Mesenteric fat pad (tissue), 1 donor: ENCODE measurements at places on chromosomes 11 and 22. TPM values are rescaled to one million over a fixed set of nuclear protein-coding genes. Genes with fewer than 3 reads are reported as not detected.

STX3 gene
- 24.9 TPM for total RNA-seq

GRCh38 chr11:121063728-121064127, 37.3 kb upstream of the TECTA start:
- DNase-seq = no peak

DNA sequence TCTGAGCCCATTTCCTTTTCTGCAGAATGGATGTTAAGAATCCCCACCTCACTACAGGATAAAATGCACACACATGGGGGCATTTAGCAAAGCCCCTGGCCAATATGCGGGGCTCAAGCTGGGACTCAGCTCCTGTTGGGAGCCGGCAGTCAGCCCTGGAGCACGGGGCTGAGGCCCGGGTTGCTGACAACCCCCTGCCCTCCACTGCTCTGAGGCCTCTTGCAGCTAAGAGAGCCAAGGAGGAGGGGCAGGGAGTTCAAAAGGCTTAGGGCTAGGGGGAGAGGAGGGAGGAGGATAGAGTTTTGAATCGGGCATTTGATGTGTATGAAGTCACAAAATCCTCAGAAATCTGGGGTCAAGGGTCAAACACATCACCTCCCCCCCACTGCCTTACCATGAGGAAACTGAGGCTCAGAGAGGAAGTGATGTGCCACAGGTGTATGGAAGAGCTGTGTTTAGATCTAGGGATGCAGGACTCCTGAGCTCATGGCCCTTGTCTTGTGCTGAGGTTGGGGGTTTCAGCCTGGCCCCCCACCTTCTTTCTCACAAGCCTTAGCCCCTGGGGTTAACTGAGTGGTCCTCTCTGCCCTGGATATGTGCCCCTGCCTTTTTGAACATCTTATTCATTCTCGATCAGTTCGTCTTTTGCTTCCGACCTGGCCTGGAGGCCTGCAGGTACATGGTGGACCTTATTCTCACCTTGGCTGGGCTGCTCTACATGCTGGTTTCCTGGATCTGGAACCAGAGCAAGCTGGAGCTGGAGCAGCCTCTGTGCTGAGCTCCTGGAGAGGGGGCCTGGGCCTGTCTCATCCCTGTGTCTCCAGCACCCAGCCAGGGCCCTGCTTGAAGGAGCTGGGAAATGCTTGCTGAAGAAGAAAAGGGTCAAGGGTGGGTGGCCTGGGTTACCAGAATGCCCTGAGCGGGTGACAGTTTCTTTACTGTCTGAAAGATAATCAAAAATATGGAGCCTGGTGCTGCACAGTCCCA, 80.3 kb downstream of the LRRC32 start:
- DNase-seq = no peak

GRCh38 chr22:48717076-48717810, 1110.4 kb downstream of the BRD1 start:
- DNase-seq = no peak

GUCY1A2 gene
- 6.9 TPM for total RNA-seq

GRCh38 chr11:79439886-79440570, 802 bp downstream of the TENM4 start:
- no peak for DNase-seq

DNA sequence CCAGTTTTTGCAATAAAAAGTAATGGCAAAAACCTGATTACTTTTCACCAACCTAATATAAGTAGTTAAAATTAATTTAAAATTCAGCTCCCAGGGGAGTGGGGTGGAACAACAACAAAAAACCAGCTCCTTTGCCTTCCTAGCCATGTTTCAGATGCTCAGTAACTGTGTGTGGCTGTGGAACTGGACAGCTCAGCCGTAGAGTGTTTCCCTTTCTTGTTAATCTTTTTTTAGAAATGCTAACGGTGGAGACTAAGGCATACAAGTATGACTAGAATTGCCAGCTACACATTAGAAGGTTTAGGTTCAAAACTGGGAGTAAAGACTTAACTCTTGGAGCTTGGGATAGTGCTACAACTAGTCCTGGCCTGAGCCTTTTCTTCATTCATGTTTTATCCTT, 45.0 kb downstream of the PPP6R3 start:
- DNase-seq = no peak

DNA sequence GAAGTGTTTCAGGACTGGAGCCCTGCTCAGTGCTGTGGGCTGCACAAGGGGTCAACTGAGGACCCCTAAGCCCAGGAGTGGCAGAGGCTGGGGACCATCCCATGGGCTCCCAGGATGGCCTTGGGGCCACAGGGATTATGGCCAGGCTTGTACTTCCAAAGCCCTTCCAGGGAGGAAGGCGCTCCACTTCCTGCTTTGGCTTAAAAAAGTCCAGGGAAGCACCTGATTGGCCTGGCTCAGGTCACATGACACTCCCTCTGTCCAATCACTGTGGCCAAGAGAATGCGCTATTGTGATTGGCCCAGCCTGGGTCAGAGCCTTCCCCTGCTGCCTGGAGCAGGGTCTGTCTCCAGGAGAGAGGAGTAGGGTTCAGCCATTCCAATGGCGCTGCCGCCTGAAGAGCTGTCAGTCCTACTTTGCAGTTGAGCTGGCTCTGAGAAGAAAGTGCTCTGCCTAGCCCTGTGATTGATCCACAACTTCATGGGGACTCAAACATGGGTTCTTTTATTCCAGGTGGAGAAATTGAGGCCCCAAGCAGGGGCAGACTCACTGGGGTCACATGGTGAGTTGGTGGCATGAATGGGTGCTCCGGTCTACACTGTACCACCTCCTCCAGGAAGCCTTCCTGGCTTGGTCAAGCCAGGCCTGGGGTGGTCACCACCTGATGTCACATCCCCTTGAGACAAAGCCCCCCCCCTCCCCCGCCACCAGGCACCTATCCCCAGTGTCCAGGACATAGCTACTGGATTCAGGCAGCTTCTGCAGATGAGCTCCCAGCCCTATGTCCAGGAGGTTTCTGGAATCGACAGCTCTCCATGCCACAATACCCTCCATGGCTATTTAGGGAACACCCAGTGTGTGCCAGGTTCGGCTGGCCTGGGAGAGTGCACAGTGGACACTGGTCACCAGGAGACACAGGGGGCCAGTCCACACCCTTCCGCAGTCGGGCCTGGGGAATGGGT, 48.2 kb downstream of the RTN4R start:
- DNase-seq = no peak

DNA sequence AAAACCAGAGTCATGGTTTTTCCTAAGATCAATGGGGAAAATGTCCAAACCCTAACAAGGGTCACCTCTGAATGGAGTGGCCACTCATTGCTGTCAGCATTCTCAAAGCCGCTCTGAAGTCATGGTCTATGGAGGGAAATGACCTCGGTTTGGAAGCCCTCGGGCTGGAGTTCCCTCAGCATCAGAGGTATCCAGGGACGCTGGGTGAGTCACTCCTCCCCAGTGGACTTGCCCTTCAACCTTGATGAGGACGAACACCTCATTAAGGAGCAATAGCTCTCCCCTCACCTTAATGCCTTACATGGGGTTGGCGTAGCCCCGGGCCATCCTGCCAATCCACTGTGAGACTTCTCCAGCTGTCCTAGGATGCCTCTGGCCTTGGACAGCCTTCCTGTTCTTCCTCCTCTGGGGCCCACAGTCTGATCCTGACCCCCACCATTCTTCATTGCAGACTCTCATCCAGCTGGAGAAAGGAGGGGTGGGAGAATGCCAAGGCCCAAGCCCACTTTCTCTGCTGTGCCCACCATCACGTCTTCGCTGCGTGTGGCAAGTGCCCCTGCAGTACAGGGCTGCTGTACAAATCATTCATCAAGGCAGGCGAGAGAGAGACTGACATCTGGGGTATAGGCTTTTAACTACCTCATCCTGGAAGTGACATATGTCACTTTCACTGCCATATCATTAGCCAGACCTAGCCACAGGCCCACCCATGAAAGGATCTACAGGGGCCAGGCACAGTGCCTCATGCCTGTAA, 25.4 kb upstream of the MYH9 start:
- DNase-seq = no peak

TESMIN gene
- 0.55 TPM for total RNA-seq

WT1 gene
- total RNA-seq = 8.5 TPM

DNA sequence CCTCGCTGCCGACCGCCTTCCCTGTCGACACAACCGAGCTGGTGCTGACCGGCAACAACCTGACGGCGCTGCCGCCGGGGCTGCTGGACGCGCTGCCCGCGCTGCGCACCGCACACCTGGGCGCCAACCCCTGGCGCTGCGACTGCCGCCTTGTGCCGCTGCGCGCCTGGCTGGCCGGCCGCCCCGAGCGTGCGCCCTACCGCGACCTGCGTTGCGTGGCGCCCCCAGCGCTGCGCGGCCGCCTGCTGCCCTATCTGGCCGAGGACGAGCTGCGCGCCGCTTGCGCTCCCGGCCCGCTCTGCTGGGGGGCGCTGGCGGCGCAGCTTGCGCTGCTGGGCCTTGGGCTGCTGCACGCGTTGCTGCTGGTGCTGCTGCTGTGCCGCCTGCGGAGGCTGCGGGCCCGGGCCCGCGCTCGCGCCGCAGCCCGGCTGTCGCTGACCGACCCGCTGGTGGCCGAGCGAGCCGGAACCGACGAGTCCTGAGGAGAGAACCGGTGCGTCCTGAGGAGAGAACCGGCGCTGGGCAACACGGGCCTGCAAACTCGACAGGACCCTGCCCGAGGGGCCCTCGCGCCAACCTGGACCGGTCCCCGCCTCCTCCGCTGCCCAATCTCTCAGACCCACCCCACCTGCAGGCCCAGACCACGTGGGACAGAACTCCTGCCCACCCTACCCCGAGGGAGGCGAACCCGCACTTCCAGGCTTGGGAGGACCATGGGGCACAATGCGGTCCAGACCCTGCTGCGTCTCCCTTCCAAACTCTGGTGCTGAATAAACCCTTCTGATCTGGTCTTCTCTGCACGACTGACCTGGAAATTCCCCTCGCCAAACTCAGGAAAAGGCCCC, 866 bp downstream of the GP1BB start:
- no peak for DNase-seq

DNA sequence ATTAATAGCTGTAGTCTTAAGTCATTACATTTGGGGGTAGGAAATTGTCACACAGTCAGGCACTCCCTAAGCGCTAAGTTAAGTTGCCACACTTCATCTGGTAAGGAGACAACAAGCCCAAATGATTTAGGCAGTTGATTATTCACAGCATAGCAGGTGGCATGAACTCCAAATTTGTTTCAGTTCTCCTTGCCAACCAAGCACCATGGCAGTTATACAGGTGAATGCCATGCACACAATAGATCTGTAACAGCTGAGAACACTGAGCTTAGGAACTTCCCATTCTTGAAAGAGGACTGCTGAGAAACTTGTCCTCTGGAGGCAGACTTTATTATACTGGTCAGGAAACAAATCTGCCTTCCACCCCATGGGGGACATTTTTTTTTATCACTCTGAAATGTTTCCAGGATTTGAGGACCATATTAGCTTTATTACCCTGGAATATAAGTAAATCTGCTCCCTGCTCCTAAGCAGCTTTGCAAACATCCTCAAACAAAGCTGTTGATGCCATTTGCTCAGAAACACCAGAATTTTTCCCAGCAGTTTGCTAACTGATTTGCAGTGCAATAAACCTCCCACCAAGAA, 5.1 kb upstream of the INTS4 start:
- DNase-seq = no peak

- DNase-seq = peak; percentile 87
Observed at GRCh38 chr11:130145975-130146776, 13.4 kb upstream of the ST14 start.

DNA sequence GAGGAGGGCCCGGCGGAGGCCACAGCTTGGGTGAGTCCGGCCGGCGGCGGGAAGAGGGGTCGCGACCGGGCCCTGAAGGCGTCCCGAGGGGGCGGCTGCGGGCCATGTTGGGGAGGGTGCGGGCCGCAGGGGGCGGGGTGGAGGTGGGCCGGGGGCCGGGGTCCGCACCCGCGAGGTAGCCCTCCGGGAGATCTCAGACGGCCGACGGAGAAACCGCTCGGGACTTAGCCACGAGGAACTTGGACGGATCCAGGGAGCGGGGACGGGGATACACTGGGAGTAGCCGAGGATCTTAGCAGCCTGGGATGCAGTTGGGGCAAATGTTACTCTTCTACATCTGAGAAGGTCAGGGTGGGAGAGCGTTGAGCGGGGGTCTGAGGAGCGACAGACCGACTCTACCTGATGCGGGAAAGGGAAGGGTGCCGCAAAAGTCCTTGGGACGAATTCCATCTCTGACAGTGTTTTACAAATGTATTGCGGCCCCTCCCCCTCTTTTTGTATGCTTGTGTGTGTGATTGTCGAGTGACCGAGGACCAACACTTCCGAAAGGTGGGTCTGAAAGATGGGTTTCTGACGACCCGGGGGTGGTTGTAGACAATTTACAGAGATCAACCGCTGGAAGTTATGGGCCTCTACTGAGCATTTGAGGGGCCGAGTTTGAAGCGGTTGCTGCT, 658 bp downstream of the STIP1 start:
- DNase-seq = no peak

DNA sequence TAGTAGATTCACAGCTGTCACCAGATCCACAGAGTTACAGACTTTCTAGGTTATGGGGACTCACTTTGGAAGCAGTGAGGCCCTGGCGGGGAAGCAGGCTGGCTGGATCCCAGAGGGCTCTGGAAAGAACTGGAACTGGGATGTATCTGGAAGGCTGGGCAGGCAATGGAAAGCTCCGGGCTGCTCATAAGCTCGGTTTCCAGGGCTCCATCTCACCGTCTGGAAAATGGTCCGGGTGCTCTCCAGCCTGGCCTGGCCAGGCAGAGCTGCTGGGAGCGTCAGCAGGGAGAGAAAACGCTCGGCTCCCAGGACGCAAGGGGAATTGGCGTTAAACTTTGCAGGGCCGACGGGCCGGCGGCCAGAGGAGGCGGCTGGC, 335 bp upstream of the SEZ6L start:
- no peak for DNase-seq

- no peak for DNase-seq
Observed at GRCh38 chr11:115817844-115818468, 313.7 kb upstream of the CADM1 start.

DNA sequence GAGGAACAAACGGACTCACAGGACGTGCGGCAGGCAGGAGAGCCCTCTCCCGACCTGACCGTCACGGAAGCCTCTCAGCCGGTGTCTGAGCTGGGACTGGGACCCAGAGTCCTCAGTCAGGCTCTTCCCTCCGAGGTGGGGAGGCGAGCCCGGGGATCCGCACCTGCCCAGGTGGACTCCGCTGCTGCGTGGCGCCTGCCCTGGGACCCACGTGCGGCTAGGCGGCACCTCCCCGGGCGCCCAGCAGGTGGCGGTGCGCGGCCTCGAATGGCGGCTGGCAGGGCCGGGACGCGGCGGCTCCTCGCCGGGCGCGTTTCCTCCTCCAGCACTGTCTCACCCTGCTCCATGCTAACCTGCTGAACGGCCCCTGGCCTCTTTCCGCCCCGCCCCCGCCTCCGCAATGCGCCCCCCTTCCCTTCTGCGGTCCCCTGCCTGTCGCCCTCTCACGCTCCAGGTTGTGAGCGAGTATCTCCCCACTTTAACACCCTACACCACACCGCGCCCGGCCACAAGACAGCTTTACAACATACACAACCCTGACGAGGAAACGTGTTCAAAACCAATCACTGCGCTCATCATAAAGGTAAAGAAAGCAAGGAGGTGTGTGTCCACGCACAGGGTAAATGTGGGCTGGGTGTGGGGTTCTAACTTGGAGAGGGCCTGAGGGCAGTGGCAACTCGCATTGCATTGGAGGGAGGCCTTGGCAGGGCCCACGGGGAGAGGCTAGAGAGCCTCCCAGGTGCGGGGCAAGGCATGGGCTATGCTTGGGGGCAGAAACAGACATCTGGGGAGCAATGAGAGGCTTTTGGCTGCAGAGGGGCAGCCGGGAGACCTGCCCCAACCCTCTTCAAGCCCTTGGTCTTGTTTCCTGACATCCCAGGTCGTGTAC, 25.9 kb upstream of the ATXN10 start:
- peak; percentile 94 for DNase-seq

OR8A1 gene
- total RNA-seq = not detected
